ENCODE measurements at places on chromosomes 3 and 15.

DNA sequence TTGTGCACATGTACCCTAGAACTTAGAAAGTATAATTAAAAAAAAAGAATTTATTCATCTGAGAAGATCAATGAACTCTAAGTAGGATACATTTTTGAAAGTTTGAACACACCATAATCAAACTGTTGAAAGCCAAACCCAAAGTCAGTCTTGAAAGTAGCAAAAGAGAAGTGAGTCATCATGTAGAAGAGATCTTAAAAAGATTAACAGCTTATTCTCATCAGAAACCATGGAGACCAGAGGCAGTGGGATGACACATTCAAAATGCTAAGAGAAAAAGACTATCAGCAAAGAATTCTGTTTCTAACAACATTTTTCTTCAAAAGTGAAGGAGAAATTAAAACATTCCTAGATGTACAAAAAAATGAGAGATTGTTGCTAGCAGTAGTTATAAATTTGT lies 60.7 kb downstream of the TIMP4 start:
- no peak for DNase-seq

DNA sequence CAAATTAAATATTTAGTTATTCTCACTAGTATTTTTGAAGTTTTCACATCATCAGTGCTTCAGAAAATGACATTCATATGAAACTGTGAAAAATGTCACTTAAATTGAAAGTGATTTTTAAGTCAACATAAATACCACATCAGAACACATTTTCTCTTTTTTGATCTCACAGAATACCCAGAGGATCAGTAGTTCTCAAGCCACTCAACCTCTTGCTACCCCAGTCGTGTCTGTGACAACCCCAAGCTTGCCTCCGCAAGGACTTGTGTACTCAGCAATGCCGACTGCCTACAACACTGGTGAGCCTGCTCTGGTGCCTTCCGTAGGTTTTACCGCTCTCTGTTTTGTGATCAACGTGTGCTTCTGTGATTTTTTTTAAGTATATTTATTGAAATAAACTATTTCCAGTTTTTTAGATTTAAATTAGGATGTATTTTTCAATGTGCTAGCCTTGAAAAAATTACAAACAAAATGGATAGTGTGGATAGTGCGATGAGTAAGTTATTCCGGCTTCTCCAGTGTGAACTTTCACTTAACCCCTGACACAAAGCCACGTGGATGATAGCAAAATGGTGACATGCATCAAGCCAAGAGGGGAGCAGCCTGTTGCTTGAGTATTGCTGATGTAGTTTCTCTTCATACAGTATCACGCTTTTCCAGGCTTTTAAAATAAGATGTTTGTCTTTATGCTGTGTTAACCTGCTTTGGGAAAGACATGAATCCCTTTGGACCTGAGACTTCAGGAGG lies 26.5 kb downstream of the LYSMD4 start:
- no peak for DNase-seq

DNA sequence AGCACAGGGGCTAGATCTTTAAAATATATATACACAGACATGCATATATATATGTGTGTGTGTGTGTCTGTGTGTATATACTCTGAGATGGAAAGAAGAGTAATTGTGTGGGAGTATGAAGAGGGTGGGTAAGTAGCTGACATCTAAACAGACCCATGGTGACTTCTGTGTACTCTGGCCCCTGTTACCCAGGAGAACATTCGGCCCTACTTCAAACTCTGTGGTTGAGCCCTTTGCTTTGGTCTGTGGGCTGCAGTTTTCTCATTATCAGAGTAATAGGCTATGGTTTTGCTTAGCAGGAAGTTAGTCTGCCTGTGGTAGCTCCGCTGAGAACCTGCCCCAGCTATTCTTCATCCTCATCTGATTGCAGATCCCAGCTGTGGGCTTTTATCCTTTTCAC lies 141.4 kb downstream of the RBPMS2 start:
- no peak for DNase-seq

GRCh38 chr3:152209060-152209459 lies 59.7 kb upstream of the MBNL1 start:
- no peak for DNase-seq

- DNase-seq = no peak
Observed at GRCh38 chr3:186536883-186537844, 7.0 kb downstream of the CRYGS start.

DNA sequence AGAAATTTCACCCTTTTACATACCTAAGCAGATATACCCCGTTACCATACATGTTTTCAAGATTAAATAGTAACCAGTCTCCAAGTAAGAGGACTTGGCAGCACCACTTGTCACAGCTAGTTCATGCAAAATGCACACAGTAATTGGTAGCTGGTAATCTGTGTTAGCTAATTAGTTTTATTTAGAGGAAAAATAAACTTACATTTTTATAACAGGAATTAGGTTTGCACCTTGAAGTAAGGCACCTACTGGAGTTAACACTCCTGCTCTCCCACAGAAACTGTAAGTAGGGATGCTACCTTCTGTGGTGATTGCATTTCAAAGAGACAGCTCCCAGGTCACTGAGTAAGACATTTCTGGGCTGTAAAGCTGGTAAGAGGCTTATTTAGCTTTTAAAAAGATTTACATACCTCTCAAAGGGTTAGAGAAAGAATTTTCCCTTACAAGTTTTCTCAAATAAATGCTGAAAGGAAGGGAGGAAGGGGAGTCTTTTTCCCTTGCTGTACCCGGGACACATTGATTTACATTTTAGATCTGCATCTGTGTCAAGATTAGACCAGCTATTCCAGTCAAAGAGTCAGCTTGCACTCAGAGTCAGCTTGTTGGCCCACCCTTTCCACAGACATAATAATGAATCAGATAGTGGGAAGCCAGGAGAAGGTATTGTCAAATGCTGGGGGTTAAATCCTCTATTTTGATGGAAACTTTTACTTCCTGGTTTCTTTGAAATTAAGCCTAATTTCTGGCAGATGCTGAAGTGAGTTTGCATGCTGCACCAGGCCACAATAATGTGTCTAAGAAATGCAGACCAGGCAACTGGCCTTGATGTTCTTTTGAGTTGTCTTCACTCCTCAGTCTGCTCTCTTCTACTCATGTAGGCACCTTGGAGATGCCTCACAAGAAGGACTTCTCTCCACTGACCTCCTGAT lies 77.6 kb upstream of the CHD2 start:
- DNase-seq = no peak

DNA sequence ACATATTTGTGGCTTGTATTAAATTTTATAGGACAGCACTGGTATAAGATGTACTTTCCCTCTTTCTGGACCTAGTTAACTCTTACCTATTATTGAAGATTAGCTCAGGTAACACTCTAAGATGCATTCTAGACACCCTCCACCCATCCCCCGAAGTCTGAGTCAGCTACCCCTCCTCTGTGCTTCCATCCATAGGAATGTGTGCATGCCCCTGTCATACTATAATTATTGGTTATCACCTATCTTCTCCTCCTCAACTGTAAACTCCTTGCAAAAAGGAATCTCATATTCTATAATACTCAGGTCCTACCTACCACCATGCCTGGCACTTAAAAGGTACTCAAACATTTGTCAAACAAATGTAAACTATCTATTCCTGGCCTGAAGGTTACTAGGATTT lies 3.0 kb downstream of the PEAK1 start:
- no peak for DNase-seq

DNA sequence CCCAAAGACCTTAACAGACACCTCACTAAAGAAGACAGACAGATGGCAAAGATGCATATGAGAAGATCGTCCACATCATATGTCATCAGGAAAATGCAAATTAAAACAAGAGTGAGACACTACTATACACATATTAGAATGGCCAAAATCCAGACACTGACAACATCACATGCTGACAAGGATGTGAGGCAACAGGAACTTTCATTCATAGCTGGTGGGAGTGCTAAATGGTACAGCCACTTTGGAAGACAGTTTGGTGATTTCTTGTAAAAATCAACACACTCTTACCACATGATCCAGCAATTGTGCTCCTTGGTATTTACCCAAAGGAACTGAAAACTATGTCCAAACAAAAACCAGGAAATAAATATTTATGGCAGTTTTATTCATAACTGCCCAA lies 17.6 kb downstream of the CHDH start:
- DNase-seq = no peak

- DNase-seq = peak; percentile 25
Observed at GRCh38 chr3:195467641-195468390, 25.0 kb upstream of the ACAP2 start.

DNA sequence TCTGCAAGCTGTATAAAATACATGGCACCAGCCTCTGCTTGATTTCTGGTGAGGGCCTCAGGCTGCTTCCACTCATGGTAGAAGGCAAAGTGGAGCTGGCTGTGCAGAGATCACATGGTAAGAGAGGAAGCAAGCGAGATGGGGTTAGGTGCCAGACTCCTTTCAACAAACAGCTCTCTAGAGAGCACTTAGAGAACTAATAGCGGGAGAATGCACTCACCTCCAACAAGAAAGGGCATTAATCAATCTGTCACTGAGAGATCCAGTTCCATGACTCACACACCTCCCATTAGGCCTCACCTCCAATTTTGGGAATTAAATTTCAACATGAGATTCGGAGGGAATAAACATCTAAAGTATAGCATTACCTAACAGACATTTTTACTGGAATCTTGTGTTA lies 644.1 kb upstream of the ARRDC4 start:
- DNase-seq = no peak

DNA sequence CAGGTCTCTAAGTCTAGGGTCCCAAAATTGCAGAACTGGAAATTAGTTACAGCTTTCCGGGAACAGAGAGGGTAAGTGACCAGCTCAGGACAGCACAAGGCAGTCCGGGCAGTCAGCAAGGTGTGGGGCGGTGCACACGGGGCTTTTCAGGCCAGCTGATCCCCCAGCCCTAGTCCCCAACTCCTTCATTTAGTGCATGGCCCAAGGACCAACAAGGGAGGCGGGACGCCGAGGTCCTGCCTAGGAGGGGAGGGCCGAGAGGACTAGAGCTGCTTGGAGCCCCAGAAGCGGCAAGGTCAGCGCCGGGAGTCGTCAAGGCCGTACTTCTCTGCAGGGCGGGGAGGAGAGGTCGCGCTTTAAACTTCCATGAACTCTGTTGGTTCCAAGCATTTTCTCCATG lies 2.0 kb upstream of the PDE8A start:
- DNase-seq = no peak

DNA sequence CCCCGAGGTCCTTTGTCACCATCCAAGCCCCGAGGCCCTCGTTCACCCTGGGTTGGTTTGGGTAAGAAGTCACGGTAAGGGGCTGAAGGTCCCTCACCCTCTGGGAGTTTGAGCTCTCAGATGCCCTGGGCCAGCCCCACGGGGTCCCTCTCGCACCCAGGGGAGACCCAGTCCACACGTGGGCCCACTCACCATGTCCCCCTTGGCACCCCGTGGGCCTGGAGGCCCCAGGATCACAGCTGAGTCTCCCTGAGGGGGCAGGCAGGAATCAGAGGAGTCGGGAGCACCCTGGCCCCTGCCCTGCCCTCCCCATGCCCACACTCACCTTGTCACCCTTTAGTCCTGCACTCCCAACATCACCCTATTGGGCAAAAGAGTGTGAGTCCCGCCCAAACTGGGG lies 5.8 kb upstream of the UCN2 start:
- no peak for DNase-seq

- no peak for DNase-seq
Observed at GRCh38 chr15:90957791-90958190, 3.1 kb downstream of the RCCD1 start.

DNA sequence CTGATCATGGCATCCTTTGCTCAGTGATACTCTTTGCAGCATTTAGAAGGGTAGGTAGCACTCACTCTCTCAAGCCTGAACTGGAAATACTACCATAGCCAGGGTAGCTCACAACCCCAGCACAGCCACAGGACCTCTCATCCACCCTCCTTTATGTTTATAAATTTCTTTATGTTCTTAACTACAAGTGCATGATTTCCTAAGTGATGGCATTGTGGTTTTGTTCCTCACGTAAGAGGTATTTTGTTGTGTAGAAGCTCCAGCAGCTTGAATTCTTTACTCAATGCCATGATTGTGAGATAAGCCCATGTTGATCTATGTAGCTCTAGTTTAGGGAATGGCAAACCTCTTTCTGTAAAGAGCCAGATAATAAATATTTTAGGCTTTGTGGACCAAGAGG lies 7.9 kb upstream of the RTP3 start:
- peak; percentile 27 for DNase-seq

DNA sequence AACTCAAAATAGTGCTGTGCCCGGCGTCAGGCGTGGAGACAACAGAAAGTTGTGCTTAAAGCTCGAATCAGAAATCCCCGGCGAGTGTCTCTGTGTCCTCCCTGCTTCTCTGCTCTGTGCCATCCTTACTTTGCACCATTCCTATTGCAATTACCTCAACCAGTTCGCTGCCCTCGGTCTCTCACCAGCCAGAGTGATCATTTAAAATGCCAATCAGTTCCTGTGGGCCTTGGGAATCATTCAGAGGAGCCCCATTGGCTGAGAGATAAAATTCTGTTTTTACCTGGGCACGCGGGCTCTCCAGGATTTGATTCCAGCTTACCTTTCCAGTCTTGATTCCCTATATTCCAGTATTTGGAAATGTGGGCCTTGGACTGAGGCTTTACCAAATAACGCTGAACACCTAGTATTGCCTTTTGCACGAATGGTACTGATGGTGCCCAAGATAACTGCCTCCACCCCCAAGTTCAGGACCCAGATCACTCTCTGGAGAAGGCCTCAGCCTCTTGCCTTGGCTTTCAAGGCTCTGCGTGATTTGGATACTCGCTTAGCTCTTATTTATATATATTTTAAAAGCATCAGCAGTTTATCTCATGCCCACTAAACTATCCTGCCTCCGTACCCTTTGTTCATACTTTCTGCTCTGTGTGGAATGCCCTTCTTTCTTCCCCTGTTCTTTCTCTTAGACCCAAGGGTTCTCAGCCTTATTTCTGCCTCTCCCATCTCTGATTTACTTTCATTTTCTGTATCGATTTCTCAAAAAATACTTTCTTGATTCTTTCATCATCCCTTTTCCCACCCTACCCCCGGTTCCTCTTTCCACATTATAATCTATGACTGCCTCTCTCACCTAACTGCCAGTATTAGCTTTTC lies 863 bp downstream of the PSMA4 start:
- DNase-seq = no peak

DNA sequence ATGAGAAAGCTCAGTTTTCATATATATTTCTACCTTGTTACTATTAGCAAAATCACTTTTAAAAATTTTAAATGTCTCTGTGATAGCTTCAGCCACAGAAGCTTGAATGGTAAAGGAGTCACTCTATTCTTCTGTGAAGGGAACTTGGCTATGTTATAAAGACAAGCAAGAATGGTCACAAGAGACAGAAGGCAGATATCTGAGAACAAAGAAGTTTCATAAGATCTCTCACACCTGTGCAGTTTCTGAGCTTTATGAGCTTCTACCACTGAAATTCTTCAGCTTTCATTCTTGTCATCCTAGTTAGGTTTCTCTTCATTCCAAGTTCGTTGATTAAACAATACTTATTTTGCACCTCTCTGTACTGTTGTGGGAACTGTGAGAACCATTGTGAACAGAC lies 853.4 kb downstream of the IGSF11 start:
- no peak for DNase-seq

DNA sequence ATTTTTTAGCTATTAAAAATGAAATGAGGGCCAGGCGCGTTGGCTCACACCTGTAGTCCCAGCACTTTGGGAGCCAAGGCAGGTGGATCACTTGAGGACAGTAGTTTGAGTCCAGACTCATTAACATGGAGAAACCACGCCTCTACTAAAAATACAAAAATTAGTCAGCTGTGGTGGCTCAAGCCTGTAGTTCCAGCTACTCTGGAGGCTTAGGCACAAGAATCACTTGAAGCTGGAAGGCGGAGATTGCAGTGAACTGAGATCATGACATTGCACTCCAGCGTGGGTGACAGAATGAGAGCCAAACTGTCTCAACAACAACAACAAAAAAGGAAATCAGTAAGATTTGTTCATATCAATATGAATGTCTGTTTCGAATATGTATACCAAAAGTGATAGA lies 517.1 kb downstream of the ROBO1 start:
- DNase-seq = no peak

All from fibroblast of skin of left quadriceps (primary cell).